Fibroblast of the aortic adventitia (primary cell): ENCODE measurements at places on chromosomes 16 and 17. TPM values are rescaled to one million over a fixed set of nuclear protein-coding genes. Genes with fewer than 3 reads are reported as not detected.

The TP53TG3 gene
- total RNA-seq: not detected in 2 replicates

The RTN4RL1 gene
- total RNA-seq: 0.27 and 0.90 TPM in 2 replicates

The MYCBPAP gene
- 0.99 and 1.7 TPM in 2 replicates for total RNA-seq

The PRSS8 gene
- total RNA-seq: not detected in 2 replicates

The DNAAF8 gene
- total RNA-seq: 1.4 TPM in 1 of 2 replicates, not detected in the other

The CD19 gene
- 0.33 TPM in 1 of 2 replicates, not detected in the other for total RNA-seq
